ENCODE measurements at places on chromosomes 2 and 18.

- peak; percentile 43 for DNase-seq
These were observed 340 bp downstream of the SLC40A1 start for GRCh38 chr2:189580241-189580651.

GRCh38 chr2:233481368-233482142 lies 85.0 kb downstream of the USP40 start:
- DNase-seq: no peak

DNA sequence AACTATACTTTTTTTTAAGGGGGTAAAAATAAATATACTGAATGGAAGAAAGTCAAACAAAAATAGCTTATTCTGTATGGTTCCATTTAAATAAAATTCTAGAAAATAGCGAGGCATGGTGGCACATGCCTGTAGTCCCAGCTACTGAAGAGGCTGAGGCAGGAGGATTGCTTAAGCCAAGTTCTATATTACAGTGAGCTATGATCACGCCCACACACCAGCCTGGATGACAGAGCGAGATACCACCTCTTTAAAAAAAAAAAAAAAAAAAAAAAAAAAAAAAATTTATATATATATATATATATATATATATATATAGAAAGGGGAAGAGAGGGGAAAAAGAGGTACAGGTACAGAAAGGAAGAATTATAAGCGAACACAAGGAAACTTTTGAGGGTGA lies 77.7 kb downstream of the MEMO1 start:
- no peak for DNase-seq

DNA sequence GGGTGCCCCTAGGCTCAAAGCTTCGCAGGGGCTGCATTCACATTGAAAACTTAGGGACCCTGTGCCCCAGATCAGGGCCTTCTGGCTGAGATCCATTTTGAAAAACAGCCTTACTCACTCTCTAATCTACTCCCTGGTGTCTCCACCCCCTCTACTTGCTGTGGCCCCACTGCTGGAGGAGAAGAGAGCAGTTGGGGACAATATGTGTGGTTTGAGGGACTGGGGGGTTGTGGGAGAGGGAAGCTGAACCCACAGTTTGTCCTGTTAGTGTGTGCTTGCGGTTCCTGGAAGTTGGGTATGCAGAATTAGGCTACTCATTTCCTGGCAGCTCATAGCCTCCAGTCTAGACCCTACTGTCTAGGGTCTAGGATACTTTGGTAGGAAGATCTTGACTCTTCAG lies 211.4 kb downstream of the PRKCE start:
- no peak for DNase-seq

DNA sequence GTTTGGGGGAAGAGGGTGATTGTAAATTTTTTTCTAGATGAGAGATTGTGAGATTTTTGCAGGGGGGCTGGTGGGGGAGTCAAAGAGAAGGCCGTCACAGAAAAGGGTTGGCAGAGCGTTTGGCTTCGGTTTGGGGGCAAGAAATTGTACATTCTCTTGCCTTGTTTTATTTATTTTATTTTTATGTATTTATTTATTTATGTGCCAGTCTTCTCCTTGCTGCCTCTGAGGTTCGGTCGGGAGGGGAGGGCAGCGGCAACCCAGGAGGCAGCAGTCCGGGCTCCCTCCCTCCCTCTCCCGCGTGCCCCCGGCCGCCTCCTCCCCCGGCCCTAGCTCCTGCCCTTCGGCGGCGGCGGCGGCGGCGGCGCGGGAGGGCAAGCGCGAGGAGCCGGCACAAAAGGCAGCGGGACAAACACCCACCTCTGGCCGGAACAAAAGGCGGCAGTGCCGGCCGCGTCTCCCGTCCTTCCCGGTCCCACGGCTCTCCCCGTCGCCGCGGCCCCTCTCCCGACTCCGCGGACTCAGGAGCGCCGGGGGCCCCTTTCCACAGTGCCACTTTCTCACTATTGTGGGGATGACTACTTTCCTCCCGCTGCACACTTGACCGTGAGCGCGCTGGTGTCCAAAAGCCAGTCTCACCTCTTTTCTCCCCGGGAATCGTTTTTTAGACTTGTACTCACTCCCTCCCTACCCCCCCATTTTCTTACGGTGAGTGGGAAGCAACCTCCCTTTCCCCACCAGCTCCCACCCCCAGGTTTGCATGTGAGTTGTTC lies 1.2 kb downstream of the BCL11A start:
- DNase-seq: no peak

DNA sequence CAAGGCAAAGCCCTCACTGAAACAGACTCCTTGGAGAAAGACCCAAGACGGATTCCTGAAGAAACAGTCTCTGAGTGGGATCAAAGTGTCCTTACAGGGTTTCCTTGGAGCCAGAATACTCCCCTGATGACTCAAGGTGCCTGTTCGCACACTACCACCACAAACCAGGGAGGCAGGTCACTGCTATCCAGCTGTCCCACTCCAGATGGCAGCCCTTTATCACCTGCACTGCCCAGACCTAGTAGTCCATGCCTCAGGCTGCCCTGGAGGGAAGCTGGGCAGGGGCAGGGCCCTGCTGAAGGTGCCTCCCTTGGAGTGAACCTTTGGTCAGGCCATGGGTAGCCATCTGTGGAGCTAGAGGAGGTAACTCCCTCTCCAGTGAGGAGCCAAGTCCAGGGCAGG lies 34.1 kb downstream of the TRABD2A start:
- no peak for DNase-seq

DNA sequence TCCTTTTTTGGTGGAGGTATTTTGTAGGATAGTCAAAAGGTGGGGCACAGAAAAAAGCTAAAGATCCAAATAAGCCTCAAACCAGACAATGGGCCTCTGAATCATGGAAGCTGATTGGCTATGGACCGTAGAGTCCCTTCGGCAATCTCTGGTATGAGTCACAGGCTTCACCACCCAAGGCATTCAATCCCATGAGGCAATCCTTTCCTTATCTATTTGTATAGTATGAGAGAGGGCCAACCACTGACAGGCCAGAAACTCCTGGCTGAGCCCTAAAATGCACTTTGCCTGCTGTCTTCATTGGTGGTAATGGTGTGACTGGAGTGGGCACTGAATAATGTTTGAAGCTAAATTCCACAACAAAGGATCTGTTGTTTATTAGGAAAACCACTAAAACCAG lies 38.7 kb upstream of the MEX3C start:
- no peak for DNase-seq

- DNase-seq: no peak
These were observed 70.2 kb downstream of the CRIM1 start for GRCh38 chr2:36425608-36426355.
